Gastroesophageal sphincter (tissue), 4 donors: ENCODE measurements at places on chromosomes 4 and X.

GRCh38 chr4:111696505-111696904 lies 448.7 kb upstream of the FAM241A start:
- no peak for ATAC-seq

DNA sequence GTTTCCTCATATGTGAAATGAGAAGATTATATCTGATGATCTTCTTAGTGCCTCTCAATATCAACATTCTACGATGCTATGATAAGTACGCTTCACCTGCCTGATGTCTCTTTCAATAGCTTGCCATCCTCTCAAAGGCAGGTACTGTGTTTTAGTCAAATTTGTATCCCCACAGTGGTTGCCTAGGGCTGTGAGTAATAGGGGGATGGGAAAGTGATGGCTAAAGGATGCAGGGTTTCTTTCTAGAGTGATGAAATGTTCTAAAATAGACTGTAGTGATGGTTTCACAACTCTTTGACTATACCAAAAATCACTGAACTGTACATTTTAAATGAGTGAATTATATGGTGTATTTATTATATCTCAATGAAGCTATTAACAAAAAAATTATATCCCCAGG lies 142.8 kb downstream of the HS6ST2 start:
- no peak for ATAC-seq

DNA sequence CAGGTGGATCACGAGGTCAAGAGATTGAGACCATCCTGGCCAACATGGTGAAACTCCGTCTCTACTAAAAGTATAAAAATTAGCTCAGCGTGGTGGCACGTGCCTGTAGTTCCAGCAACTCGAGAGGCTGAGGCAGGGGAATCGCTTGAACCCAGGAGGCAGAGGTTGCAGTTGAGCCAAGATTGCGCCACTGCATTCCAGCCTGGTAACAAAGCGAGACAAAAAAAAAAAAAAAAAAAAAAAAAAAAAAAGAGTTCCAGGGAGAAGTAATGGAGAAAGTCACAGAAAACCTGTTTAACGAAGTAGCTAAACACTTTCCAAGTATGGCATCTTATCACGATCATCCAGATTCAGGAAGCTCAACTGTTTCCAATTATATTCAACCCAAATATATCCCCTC lies 10.9 kb downstream of the KLHL4 start:
- no peak for ATAC-seq

DNA sequence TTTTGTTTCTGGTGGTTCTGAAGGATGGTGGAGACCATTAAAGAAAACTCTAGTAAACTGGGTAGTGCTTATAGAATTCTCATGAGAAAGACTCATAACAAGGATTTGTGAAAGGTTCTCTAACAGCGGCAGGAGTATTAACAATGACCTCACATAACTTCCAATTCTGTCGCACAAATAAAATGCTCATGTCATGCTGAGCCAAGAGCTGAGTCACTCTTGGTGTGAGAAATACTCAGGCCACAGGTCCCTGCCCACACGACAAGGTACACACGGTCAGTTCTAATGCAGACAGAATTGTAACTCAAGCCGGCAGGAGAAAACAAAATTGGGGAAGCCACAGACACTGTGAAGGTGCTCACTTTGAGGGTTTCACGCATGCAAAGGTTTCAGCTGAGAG lies 34.4 kb upstream of the C4orf50 start:
- no peak for ATAC-seq

DNA sequence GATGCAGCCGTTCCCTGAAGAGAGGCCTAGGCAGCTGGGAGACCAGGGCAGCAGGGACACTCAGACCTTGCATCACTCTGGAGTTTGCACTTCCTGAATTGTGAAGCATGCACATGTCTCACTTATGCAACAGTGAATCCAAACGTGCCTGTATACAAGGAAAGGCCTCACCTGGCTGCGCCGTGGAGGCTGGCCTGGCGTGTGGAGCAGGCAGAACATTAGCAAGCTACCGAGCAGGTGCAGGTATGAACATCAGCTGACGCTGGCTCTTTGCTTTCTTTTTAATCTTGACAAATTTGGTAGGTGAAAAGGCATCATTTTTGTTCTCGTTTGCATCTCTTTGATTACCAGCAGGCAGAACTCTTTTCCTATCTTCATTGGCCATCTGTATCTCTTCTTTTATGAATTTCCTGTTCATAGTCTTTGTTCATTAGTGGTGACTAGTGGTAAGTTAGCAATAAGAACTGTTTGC lies 37.1 kb upstream of the IRAK1 start:
- ATAC-seq, result peak; percentile 68

DNA sequence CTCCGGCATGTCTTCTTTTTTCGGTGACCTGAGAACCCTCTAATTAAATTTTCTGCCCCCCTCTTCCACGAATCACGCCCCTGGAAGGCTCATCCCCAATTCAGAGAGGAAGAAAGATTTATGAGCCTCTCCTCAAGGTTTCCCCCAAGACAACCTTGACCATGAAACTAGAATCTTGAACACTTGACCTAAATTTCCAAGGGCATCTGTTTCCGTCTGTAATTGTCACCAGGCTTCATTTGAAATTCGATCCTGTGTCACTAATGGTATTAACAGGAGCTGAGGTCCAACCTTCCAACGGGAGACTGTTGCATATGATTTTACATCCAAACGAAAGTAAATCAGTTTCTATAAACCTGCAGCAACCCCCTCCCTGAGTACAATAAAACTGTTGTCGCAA lies 139.9 kb upstream of the ZIC3 start:
- no peak for ATAC-seq

DNA sequence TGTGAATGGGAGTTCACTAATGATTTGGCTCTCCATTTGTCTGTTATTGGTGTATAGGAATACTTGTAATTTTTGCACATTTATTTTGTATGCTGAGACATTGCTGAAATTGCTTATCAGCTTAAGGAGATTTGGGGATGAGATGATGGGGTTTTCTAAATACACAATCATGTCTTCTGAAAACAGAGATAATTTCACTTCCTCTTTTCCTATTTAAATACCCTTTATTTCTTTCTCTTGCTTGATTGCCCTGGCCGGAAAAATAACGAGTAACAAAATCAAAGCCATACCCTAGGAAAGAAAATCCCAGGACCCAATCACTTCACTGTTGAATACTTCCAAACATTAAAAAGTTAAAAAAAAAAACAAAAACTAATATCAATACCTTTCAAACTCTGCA lies 67.7 kb upstream of the UGT2B4 start:
- ATAC-seq, result no peak

GRCh38 chr4:98528882-98529281 lies 129.5 kb downstream of the TSPAN5 start:
- ATAC-seq, result no peak
